ENCODE measurements at places on chromosomes 13 and 19. TPM values are rescaled to one million over a fixed set of nuclear protein-coding genes. Genes with fewer than 3 reads are reported as not detected.

Gene CYP2B6
- total RNA-seq: 0.27 TPM

- DNase-seq: no peak
These were observed 28.1 kb upstream of the POMP start for GRCh38 chr13:28630869-28631268.

DNA sequence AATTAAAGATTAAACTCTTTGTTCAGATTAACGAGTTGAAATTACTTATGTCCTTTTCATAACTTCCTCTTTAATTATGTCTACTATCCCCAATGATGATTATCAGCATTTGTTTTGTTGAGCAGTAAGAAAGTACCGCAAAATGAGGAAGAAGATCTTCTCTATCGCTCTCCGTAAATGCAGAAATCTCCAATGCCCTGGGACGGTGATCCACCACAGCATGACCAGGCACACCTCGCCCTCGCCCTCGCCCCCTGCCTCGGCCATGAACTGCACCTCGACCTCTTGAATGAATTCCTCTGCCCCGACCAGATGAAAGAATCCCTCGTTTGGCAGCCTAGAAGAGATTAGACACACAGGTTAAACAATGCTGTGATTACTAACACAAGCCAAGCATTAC is 69.1 kb downstream of the RBM26 start:
- DNase-seq: peak; percentile 22

GRCh38 chr13:113922412-113923118 is 51.3 kb downstream of the C13orf46 start:
- no peak for DNase-seq

DNA sequence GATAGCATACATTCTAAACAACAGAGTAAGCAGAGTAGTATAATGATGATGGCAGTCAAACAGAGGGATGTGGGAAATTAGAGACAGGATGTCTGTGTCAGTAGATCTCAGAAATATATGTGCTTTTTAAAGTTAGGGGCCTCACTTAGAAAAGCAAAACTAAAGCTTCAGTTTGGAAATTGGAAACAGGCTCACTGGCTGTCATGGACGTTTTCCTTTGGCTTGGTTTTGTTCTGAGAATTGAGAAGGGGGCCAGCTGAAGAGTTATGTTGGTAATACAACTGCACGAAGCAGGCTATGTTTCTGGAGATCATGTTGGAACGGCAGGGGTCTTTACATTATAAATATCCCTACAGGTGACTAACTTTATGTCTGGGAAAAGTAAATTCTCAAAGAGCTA is 261.3 kb downstream of the LMO7 start:
- DNase-seq: no peak

DNA sequence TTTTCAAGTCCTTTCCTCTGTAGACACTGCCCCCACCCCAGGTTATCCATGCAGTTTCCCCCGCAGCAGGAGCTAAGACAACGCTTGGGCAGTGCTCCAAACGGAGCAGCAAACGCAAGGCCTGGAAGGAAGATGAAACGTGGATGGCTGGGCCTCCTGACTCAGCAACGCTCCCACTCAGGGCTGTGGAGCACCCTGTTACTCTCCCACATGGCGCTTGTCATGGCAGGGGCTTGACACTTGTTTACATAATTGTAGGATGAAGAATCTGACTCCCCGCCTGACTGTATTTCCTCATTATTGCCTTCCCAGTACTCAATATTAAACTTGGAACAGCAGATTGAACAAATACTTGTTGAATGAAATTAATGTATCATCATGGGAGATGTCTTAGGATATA is 799 bp upstream of the C1QTNF9B start:
- DNase-seq: no peak
